ENCODE measurements at places on chromosomes 3 and 15.

GRCh38 chr3:97479740-97480139, 284.8 kb upstream of the ARL6 start:
- DNase-seq, result no peak

GRCh38 chr3:38085943-38086324, 46.9 kb downstream of the DLEC1 start:
- DNase-seq, result no peak

DNA sequence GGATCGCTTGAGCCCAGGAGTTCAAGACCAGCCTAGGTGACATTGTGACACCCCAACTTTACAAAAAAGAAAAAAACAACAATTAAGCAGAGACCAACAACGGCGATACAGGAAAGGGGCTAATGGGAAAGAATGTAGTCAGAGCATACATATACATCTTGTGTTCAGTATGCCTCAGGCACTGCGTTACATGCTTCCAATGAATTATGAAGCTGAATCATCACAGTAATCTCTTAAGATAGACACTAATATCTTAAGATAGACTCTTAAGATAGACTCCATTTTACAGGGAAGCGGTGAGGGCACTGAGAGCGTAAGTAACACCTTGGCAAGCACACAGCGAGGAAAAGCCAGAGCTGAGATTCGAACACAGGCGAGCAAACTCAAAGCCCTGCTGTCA, 6.1 kb upstream of the LDHAL6B start:
- no peak for DNase-seq

DNA sequence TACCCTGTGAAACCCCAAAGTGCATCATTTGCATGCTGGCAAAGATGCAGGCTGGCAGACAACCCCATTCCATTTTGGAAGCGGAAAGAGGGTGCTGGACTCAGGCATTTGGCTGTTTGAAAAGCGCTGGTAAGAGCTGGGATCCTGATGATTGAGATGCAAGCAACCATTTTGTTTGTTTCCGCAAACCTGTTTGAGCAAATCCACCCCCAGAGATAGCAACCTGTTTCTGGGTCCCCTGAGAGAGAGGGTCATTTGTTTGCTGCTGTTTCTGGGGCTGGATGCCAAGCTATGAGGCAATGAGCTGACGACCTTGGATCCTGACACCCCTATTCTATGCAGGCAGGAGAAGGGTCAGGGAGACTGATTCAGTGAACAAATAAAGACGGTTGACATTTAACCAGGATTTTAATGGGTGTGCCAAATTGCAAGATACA, 9.8 kb downstream of the SLC6A1 start:
- DNase-seq, result no peak

- DNase-seq, result no peak
Measured at GRCh38 chr3:18512007-18512406, 86.9 kb upstream of the SATB1 start.

GRCh38 chr3:25381083-25381482, 47.0 kb upstream of the RARB start:
- DNase-seq, result no peak

DNA sequence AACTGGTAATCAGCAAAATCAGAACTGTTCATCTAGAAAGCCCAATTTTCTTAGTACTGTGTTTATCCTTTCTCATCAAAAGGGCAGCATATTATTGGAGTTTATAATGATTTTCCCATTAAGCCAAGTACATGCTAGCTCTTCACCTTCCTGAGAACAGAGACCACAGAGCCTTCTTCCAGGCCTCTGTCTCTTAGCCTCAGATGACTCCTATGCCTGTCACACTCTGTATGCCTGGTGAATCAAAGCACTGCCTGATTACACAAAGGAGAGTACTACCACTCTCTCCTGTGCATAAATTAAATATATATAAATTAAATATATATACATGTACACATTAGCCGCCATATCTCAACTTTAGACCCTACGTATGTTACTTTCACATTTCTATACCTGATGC, 636.1 kb downstream of the NTRK3 start:
- DNase-seq, result no peak
